ENCODE measurements at places on chromosomes 11 and 22. TPM values are rescaled to one million over a fixed set of nuclear protein-coding genes. Genes with fewer than 3 reads are reported as not detected.

DNA sequence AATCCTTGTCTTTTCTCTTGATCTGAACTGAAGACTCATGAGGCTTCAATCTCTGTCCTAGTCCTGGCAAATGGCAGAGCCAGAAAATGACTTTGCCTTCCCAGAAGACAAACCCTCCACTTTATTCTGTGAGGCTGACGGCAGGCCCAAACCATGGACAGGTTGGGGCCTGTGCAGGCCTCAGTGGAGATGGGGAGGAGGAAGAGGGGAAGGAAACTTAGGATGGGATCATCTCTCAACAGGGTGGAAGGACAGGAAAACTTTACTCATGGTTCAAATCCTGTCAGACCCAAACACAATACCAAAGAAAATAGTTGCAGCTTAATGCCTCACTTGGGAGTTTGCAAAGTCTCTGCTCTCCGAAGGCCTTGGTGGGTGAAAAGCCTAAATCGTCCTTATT, 9.8 kb downstream of the RPL27A start:
- no peak for DNase-seq

DNA sequence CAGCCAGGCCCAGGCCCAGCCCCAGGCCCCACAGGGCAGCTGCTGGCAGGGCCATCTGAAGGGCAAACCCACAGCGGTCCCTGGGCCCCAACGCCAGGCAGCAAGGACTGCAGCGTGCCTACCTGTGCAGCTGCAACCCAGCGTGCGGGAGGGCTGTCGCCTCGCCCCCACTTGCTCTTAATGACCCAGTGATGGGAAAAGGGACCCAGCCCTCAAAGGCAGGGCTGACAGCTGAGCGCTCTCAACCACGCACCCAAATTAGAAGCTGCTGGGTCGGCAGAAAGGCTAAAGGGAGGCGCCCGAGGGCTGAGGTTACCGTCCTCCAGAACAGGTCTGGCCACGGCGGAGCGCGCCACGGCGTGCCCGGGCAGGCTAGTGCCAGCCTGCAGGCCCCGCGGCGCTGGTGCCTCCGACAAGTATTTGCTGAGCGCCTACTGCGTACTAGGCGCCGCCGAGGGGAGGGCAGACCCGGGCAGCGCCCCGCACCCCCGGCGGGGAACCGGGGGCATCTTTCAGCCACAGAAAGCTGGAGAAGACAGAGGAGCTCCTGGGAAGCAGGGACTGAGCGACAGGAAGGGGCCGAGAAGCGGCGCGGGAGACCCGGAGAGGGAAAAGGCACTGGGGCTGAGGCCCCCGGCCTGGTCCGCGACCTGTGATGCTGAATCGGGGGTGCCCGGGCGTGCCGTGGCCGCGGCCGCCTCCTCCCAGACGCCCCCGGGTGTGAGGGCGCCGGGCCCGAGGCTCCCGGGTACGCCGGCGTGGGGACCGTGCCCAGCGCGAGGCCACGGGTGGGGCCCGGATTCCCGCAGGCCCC, 773 bp downstream of the HRAS start:
- no peak for DNase-seq

Gene CRYAB
- polyA plus RNA-seq, result not detected

Gene CELF1
- polyA plus RNA-seq, result 61.5 TPM

Measured in naive B cell (primary cell).